ENCODE measurements at places on chromosomes 3 and 15.

GRCh38 chr3:4813909-4814304 is 165.3 kb upstream of the BHLHE40 start:
- no peak for DNase-seq

GRCh38 chr3:149395107-149396089 is 17.9 kb upstream of the TM4SF1 start:
- no peak for DNase-seq

GRCh38 chr15:72592097-72592496 is 62.4 kb upstream of the GOLGA6B start:
- no peak for DNase-seq

GRCh38 chr3:149021830-149022229 is 30.5 kb downstream of the GYG1 start:
- DNase-seq: no peak

GRCh38 chr3:59908280-59908679 is 858.5 kb upstream of the CFAP20DC start:
- DNase-seq: no peak

DNA sequence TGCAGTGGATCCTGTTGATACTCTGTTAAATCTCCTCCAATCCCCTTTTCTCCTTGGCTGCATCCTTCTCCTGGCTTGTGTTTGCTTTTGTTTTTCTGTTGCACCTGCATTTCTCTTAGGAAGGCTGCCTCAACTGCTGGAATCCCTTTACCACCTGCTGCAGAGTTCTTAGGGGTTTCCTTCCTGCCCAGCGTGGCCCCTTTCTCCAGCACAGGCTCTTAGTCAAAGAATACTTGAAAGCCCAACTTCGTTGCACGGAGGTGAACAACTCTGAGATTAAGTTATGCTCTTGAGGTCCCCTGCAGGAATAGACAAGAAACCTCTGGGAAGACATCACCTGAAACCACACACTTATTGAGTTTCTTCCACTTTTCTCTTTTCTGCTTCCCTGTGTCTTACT is 121.6 kb upstream of the GRM7 start:
- DNase-seq: no peak

GRCh38 chr3:50474717-50475116 is 28.7 kb downstream of the CACNA2D2 start:
- no peak for DNase-seq

- DNase-seq: no peak
These were observed 19.6 kb downstream of the PLXNA1 start for GRCh38 chr3:127002195-127003174.

- no peak for DNase-seq
These were observed 240.8 kb downstream of the NFKBIZ start for GRCh38 chr3:102089904-102090720.

DNA sequence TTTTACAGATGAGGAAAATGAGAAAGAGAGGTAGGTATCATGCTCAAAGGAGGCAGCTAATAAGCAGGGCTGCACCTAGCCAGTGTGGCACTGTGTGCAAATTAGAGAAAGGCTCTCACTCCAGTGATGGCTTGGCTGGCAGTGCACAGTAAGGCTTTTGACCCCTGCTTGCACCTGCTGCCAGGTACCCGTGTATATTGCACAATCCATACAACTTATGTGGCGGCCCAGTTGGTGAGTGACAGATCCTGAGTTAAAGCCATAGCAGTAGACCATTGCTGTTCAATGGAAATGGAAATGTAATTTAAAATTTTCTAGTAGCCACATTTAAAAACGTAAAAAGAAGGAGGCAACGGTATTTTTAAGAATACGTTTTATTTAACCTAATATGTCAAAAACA is 266.4 kb upstream of the AZI2 start:
- DNase-seq: no peak

DNA sequence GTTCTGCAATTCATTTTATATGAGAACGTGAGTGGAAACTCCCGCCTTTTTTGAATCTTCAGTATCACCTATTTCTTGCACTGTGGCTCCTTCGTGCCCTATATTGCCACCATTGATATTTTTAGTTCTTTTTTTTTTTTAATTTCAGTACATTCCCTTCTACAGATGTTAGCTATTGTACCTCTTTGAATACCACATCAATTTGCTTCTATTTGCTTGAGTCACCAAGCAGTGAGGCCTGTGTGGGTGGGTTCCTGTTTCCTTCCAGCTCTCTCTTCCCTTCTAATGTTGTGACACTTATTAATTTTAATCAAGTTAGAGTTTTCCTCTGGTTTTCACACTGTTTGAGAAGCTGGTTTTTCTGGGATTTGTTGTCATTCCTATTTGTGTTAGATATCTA is 8.7 kb downstream of the HACD2 start:
- DNase-seq: no peak

- no peak for DNase-seq
These were observed 30.9 kb downstream of the ZBTB38 start for GRCh38 chr3:141399200-141399599.

GRCh38 chr15:90297021-90297420 is 31.5 kb downstream of the NGRN start:
- DNase-seq: no peak

DNA sequence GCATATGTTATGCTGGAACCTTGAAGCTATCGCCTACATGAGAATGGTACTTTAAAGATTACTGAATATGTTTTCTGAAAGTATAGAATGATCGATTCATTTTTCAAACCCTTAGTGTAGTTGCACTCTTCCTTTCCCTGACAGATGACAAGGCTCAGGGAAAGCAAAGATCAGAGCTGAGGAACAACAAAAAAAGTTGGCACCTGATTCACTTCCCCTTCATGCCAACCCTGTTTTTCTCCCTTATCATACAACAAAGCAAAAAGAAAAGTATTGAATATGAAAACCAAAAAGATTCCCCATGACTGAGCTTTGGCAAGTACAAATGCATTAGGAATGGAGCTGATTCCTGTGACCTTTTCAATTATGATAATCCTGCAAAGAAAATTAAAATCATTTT is 1012.7 kb downstream of the FHIT start:
- DNase-seq: no peak

DNA sequence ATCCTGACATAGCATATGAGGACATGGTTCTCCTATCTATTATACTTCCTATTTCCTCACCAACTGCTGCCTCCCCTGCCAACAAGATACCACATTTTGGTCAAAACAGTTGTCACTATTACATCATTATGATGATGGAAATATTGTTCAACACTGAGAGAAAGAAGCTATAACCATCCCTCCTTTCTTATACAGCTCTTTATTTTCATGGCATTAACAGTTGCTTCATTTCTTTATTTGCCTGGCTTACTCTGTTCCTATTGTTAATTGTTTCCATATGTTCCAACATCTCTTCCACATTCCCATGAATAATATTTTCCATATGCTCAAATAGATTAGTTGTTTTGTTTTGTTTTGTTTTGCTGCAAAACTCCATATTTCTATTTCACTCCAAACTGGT is 40.8 kb upstream of the FILIP1L start:
- no peak for DNase-seq

- no peak for DNase-seq
These were observed 5.1 kb upstream of the SLC25A38 start for GRCh38 chr3:39378088-39378487.

DNA sequence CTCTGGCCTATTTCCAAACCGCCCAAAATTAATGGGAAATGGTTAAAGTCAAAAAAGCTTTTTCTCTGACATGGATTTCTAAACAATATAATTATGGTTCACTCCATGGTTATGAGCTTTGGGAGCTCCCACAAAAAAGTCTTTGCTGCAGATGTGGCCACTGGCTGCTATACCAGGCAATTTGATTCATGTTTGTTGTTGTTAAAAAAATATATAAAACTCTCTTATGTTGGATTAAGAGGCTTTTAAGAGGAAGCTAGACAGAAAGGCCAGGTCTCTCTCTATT is 258.6 kb downstream of the TIGIT start:
- DNase-seq: no peak

Data from stimulated activated CD8-positive, alpha-beta memory T cell treated with anti-CD3 and anti-CD28 coated beads, Interleukin-7, amount 100 ng/mL, for 48 hours (primary cell).